ENCODE measurements at places on chromosomes 12 and 14.

GRCh38 chr12:93322784-93323183 lies 54.9 kb upstream of the NUDT4 start:
- no peak for DNase-seq

DNA sequence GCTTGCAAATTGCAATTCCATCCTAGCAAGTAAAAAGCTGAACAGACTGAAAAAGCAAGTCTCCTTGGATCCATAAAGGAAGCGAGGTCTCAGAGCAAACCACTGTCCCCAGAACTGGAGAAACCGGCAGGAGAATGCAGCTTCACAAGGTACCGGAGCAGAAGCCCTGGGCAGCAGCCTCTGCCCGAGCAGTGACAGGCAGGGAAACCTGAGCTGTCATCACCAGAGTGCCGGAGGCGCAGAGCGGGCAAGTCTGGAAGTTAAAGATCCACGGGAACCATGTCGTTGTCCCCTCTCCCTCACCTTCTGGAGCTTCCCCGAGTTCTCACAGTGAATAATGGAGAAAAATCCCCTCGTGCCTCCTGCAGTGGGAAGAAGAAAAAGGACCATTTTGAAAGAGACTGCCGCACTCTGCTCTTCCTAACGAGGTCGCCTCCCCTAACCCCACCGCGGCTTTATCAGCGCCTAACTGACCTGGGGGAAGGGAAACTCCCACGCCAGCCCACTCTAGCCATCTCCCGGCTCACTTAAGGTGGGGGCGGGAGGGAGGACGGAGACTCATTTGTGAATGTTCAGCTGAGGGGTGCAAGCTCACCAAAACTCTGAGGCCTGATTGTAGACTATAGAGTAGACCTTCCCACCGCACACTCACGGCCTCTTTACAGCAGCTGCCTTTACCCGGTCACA lies 27.8 kb downstream of the FBXL14 start:
- no peak for DNase-seq

DNA sequence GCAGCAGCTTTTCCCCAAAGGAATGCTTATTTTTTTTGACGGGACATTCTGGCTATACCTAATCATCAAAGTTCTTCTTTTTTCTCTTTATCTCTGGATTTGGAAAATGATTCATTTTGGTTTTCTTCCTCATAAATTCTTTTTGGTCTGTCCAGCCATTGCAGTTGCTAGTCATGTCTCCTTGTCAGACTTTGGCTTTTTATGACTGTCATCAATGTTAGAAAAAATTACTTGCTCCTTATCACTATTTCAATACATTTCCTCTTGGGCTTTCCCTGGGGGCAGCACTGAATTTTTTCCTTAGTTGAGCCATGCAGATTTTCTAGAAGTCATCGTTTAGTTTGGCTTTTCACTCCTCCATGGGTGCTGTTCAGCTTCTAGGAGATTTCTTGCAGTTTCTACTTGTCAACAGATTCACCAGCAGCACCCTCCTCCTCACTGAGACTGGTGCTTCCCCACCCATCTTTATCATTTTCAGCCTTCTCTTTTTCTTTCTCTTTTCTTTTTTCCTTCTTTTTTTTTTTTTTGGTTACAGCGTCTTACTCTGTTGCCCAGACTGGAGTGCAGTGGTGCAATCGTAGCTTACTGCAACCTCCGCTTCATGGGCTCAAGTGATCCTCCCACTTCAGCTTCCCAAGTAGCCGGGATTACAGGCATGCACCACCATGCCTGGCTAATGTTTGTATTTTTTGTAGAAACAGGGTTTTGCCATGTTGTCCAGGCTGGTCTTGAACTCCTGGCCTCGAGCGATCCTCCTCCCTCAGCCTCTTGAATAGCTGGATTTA lies 5.2 kb downstream of the ADIPOR2 start:
- DNase-seq: no peak

DNA sequence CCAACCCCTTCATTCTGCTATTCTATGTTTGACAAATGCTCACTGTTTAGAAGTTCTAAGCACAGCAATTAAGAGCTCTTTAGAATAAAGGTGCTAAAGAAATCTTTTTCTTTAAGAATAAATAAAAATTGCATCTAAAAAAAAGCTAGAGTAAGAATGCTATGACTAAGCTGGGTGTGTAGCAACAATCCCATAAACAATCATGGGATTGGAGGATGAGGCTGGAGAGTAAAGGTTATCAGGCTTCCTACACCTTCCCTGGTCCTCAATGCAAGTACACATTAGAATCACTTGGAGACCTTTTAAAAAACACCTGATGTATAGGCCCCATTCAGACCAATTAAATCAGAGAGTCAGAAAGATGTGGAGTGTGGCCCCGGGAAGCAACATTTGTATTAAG lies 88.3 kb downstream of the CIT start:
- no peak for DNase-seq

DNA sequence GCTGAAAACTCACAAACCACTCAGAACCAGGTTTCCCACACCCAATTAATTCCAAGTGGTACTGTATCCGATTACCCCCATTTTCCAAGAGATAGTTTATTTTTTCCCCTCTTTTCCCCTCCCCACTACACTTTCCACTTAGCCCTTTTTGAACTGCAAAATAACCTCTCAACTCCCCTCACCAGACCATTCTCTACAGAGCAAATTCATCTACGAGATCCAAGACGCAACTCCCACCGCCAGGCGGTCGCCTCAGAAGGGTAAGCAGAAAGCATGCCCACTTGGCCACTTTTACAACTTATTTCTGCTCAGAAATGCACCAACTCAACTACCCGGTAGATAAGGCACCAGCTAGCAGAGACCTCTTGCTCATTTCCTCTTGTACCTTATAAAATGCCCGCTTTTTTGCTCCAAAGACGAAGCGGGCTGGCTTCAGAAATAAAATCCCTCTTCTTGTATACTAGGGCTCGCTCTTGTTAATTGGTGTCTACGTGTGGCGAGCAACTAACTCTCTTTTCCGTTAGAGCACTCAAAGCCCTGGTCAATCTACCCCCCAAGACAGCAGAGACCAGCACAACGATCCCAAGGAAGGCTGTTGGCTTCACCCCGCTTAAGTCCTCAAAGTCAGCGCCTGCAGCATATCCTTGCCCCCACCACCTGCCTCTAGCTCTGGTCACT lies 910 bp upstream of the SRP54 start:
- DNase-seq: no peak

- no peak for DNase-seq
Observed at GRCh38 chr14:23186913-23187654, 3.6 kb upstream of the SLC7A8 start.

- no peak for DNase-seq
Observed at GRCh38 chr12:5310151-5310550, 121.8 kb upstream of the NTF3 start.

- DNase-seq: no peak
Observed at GRCh38 chr12:47744005-47744651, 14.6 kb downstream of the RAPGEF3 start.

All from cortex of kidney (tissue), 1 donor.